ENCODE measurements at places on chromosomes 2 and 18.

DNA sequence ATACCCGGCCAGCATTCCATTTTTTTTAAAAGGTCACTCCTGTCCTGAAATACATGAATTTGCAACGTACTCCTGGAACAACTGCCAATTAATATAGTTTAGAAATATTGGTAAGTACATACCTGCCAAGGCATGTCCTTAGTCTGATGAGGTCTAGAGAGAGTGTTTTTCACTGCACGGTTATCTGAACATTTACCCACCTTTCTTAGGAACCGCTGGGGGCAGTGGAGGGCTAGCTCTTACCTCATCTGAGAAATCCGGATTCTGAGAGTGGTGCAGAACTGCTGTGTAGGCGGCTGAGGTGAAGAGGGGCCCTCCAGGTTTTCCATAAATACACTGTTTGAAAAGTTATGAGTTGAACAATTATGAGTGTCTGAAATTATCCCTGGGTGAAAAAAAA lies 133.1 kb upstream of the CCDC195 start:
- no peak for DNase-seq

DNA sequence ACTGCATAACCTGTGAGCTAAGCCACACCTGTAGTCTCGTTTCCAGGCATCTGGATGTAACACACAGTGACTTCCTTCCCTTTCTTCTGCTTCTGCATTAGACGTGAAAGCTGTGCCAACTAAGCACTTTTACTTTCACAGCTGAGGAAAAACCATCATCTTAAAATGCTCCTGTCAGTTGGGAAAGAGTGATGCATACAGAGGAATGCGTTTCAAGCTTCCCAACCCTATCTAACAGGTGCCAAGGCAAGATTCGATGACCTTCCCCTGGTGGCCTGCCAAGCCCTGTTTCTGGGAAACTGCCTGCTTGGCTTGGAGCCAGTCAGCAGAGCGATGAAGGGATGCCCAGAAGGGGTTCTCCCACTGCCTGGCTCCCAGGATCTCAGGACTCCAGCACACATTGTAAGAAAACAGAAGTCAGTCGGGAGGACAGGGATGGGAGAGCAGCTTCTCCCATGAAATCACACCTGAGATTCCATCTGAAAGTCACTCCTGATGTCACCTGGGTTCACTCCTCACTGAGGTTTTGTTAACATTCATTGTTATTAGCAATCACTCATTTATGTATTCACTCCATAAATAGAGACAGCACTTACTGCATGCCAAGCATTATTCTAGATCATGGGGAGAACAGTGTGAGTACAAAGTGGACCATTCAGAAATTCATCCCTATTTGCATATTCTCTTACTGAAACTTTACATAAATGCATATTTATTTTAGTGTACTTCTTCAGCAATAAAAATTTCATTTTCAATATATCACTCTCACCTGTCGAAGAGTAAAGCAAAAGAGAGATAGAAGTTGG lies 64.1 kb downstream of the DTNA start:
- peak; percentile 46 for DNase-seq

GRCh38 chr18:23057096-23057495 lies 78.2 kb upstream of the CABLES1 start:
- no peak for DNase-seq

- DNase-seq: no peak
Measured at GRCh38 chr2:120053891-120054290, 41.0 kb downstream of the EPB41L5 start.

- no peak for DNase-seq
Measured at GRCh38 chr2:175580652-175581051, 399.1 kb upstream of the ATP5MC3 start.

DNA sequence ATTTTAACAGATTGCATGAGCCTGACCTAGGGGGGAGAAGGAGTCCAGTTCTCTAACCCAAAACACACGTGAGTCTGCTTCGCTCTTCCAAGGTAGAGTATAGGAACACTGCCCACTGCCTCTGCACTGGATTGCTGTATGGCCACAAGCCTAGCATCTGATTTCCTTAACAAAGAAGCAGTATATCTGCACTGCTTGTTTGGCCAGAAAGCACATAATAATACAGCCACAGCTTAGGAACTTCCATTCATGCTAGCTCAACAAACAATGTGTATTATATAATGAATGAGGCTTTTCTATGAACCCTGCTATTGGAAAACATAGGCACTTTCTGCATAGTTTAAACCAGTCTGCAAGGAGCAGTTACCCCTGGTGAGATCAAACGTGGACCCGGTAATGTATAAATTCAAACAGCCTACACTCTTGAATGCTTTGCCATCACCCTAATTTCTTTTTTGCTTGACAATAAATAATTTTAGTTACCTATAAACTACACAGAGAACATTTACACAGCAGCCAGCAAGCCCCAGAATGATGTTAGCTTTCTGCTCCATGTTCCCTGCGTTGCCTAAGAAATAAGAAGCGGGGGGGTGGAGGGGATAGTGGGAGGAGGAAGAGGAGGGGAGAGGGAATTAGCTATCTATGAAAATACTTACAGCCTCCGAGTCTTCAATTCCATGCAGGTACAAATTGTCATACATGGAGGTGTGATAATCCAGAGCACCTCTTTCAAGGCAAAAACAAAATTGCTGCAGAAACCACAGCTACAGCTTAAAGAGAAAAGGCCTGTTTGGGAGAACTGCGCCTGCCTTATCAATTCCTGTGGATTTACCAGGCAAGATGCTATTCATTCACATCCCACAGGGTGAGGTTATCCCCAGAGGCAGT lies 125.6 kb downstream of the CACNB4 start:
- peak; percentile 24 for DNase-seq

DNA sequence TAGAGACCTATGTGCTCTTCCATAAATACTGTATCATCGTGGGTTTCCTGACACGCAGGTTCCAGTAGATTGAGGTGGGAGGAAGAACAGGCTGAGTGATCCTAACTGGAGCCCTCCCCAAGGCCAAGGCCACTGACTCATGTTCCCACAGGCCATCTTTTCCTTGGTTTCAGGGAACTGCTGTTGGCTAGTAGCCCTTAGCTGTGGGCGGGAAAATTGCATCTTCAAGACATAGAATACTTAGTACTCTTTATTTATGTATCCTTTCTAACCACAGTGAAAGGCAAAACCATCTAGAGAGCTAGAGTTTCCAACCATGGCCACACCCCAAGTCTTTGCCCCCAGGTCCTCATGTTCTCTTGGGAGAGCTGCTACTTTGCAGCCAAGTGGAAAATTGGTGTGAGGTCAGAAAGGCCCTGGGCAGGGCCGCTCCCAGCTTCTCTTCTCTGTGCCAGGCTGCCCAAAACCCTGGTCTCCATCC lies 55.9 kb downstream of the COPS8 start:
- no peak for DNase-seq

GRCh38 chr2:234496055-234496834 lies 636 bp downstream of the ARL4C start:
- DNase-seq: no peak

DNA sequence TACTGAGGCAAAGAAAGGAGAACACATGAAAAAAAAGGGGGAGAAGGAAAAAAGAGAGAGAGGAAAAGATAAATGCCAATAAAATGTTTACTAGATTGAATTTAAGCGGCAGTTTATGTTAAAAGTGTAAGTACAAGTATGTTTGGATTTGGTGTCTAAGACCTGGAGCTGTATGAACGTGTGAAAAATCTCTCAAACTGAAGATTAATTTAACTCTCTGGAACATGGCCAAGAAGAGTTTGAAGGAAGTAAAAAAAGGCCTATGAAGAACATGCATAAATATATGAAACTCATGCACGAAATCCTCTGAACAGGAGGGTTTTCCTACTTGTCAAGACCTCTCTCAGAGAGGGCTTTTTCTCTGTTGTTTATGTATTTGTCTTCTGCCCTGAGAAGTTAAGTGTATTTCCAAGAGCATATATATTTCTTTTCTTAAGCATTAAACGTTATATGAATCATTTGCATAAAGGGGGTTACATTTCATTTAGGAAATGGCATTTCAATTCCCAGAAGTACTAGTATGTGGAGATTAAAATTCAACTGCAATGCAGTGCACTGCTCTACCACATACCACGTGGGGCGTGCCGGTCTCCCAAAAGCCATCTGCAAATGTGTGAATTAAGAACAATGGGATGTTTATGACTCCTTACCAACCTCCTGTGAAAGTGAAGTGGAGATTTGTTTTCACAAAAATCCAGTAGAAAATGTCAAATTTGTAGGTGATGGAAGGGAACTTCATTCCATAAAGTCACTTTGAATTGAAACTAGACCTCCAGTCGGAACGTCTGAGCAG lies 281.1 kb upstream of the TRIB2 start:
- no peak for DNase-seq

DNA sequence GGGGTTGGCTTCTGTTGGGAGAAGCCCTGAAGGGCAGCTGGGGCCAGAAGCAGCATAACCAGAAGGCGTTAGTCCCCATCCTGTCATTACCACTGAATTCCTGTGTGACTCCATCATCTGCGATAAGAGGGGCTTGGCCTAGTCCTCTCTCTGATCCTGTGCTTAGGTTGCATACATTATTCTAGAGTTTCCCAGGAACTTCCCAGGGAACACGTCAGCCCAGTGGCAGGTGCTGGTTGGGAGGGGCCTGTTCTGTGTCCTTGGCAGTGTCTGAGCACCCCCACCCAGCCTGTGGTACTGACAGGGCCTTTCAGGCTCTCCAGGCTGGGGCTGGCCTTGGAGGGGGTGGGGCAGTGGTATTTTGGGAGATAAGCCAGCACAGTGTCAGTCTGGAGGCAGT lies 4.5 kb upstream of the TOGARAM2 start:
- no peak for DNase-seq

DNA sequence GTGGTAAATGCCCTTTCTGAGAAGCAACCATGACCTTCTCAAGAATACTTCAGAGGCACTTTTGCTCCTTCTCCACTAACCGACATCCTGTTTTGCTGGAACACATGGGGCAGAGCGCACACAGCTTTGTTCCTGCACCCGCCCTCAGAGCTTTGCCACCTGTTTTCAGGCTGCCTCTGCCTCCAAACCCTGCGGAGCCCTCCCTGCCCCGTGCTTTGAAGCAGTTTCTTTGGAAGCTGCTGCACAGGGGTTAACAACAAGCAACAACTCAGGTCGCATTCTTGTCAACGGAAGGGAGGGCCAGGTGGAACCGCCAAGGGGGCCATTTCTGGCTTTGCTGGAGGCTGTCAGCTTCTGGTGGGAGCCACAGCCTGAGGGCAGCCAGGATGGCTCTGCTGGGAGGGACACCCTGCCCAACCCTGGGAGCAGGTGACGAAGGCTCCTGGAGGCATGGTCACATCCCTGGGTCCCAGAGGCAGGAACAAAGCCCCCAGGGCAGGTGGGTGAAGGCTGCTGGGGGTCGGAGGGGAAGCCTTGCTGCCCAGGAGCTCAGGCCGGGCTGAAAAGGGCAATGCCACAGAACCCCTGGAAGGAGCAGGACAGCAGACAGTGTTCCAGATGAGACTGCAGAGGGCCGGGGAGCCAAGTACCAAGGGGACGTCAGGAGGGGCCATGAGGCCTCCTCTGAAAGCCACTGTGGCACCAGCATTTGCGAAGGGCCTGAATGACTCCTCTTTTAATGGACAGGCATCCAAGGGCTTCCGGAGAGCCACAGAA lies 46.8 kb downstream of the MRPS5 start:
- no peak for DNase-seq

DNA sequence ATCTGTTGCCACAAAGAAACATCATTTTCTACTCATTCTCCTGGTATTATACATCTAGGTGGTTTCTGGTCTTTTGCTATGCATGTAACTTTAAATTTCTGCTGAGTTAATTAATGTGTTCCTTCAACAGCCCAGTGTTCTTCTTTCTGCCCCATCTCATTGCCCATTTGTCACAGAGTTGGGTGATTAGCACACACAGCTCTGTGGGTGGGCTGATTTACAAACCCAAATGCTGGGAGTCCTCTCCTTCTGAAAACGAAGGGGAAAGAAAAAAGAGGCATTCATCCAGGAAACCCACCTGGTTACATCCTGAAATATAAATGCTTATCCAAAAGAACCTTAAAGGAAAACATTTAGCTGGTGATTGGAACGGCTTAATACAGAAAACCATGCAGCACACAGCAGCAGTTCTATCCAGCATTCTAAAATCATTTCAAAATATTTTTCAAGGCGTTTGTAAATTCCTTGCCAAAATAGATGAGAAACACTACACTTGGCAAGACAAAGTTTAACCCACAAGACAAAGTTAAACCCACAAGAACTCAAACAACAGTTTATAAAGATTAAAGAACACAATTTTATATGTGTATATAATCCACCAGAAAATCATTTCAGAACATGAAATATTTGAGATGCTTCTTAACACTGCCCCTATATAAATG lies 177.9 kb downstream of the ANTXR1 start:
- DNase-seq: no peak

GRCh38 chr18:13262839-13263691 lies 44.5 kb downstream of the LDLRAD4 start:
- DNase-seq: no peak

DNA sequence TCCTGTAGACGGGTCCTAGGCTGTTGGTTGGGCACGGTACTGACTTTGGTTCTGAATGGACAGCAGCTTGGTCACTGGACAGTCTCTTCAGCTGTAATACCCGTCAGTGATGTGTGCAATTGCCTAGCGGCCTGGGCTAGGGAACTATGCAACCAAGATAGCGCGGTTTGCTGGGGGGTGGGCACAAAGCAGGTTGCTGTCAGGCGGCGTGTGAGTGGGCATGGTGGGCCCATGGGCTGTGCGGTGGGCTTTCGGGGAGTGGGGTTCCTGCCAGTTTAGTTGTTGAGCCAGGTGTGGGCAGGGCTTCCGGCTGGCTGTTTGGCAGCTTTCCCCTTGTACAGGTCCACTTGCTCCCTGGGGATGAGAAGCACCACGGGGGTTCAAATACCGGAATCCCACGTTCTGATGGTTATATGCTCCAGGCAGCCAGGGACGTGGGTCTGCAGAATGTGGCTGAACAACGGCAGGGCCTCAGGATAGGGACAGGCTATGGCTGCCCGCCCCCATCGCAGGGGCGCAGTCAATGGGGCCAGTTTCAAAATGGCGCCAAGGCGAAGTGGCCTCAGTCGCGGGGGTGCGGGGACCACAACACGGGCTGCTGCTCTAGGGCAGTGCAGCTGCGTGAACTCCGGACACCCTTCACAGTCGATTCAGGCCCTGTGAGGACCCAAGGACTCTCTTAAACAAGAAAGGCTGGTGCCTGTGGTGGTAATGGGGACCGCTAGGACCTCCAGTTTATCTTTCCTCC lies 407.5 kb upstream of the FIGN start:
- DNase-seq: no peak

GRCh38 chr2:144213797-144214196 lies 306.1 kb downstream of the ZEB2 start:
- DNase-seq: no peak

DNA sequence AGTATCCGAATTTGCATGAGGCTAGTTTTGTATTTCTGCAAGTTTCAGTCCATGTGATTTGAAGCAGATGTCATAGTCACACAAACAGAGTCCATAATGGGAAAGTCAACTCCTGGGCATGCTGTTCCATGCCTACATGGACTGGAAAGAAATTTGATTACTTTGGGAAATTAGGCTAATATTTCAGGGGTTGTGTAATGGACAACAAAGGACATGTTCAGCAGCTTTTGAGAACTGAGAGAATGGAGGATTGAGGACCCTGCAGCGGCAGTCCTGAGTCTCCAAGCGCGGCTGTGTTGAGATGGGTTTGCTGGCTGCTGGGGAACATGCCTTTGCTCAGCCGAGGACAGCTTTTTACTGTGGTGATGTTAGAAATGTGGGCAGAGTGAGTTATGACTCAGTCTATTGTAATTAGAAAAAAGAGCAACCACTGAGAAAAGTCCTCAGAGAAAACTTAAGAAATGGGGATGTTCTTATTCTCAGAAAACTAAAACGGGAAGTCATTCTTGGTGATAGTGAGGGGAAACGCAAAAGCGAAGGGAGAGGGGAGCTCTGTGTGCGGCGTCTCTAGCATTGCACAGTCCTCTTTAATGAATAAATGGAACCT lies 149.2 kb downstream of the FAM210A start:
- no peak for DNase-seq
